Hematopoietic multipotent progenitor cell treated with erythropoietin and hydrocortisone succinate and interleukin-3 and kit ligand, for 8 days (in vitro differentiated cells): ENCODE measurements at places on chromosomes 4 and X.

- DNase-seq, result no peak
Measured at GRCh38 chr4:110660755-110661154, 37.9 kb upstream of the PITX2 start.

GRCh38 chrX:47879463-47879862 lies 42.8 kb downstream of the ZNF81 start:
- DNase-seq, result no peak

- no peak for DNase-seq
Measured at GRCh38 chr4:14835288-14835687, 167.0 kb upstream of the CPEB2 start.

GRCh38 chrX:73457306-73457705 lies 10.5 kb downstream of the CDX4 start:
- no peak for DNase-seq

- no peak for DNase-seq
Measured at GRCh38 chr4:35052546-35052945, 1191.8 kb downstream of the ARAP2 start.
